ENCODE measurements at places on chromosomes 6 and 20.

DNA sequence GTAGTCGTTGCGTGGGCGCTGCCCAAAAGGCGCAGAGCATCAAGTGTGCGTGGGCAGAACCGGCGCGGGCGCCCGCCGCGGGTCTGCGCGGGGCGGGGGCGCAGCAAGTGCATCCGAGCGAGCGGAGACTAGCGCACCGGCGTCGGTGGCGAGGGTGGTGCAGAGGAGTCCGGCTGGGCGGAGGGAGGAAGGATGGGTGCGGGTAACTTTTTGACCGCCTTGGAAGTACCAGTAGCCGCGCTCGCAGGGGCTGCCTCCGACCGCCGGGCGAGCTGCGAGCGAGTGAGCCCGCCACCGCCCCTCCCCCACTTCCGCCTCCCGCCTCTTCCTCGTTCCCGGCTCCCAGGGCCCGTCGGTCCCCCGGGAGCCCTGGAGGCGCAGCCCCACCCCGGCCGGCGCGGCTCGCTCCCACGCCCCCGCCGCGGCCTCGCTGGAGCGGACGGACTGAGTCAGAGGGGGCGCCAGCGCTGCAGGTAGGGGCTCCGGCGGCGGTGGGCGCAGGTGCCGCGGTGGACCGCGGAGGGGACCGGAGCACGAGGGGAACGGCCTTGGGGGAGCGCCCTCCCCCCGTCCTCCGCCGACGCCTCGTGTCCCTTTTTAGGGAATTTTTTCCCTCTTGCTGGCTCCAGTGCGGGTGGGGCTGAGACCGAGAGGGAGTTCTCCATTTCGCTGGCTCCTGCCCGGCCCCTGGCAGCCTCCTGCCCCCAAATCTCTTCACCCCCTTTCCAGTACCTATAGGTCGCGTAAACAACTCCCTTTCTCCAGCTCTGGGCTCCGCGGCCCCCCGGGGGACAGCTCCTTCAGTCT is 1.6 kb upstream of the DBNDD2 start:
- peak; percentile 20 for DNase-seq

DNA sequence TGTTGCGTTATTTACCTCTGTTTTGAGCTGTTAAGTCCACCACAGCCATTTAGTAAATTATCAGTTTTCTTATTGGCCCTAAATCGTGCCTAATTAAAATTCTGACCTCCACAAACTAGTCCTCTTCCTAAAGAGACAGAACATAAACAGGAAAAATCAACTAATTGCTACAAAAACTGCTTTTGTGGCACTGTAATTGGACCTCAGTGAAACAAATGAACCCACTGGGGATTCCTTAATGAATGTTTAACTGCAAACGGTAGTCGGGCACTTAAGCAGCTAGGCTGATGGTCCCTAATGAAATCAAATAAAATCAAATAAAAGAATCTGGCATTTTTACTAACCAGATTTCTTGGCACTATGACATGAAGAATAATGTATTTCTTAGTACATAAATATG is 513.4 kb upstream of the SLC35B3 start:
- DNase-seq = no peak

- no peak for DNase-seq
Measured at GRCh38 chr6:145608850-145609249, 126.5 kb downstream of the EPM2A start.

GRCh38 chr6:116682334-116682712 is 1.3 kb downstream of the KPNA5 start:
- no peak for DNase-seq

GRCh38 chr6:48809700-48810099 is 653.4 kb downstream of the MMUT start:
- no peak for DNase-seq

GRCh38 chr20:5430670-5431069 is 113.9 kb upstream of the PROKR2 start:
- DNase-seq = no peak

DNA sequence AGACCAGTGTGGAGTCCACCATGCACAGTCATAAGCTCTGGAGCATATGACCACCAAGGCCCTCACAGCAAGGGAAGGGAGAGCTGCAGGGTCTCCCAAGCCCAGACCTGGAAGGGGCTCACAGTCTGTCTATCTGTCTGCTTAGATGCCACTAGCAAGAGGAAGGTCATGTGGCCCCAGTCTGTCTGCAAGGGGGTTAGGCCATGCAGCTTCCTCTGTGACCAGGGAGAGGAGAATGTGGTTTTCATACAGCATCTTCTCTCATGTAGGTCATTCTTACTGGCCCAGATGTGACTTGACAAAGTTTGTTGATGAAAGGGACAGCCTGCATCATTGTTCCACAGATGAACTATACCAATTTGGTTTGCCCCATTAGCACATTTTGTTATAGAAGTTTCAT is 260.8 kb downstream of the FARS2 start:
- no peak for DNase-seq

DNA sequence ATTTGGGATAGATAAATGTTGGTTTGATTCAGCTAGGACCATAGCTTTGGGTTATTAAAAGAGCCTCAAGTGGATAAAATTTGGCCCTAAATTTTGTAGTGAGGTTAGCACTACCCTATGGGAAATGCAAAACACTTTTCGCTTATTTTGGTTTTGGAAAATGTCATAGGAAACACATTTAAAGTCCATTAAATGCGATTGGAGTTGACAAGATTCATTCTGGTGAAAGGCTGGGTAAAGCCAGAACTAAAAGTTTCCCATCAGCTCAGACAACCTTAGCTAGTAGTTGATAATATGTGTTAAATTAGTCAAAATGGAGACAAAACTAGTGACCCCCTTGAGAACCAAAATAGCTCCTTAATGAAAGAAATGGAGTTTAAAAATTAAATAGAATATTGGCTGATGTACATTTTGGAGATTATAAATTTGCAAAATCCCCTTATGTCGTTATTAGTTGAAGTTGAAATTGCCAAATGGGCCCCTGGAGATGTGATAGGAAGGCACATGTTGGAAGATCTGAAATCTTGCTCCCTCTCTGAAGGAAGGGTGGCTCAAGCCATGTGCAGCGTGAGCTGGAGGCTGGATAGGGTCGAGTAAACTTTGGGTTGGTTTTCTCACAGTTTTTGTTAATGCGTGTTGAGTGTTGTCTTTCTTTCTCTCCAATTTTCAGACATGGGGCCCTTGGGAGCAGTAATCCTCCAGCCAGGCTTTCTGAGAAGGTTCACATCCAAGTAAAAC is 72.8 kb downstream of the CD83 start:
- DNase-seq = no peak

DNA sequence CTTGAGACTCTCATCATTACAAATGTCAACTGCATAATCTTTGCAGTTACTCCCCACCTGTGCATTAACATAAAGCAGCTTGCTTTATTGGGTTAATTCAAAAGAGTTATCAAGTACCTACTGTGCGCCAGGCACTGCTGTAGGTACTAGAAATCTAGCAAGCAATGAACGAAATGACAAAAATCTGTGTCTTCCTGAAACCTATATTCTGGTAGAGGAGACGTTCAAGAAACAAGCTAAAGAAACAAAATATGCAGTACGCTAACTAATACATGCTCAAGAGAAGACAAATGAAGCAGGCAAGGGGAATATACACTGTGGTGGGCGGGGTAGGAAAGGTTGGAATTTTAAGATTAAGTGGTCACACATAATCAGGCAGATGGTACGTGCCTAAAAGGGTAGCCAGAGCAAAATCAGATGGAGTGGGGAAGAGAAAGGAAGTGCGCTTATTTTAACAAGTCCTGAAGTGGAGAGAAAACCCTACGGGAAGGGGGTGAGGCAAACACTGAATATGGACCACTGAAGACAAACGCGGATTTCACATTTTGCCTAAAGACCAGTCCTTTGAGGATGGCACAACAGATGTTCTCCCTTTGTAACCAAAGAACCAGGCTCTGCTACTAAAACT is 1.2 kb downstream of the ELOVL2 start:
- no peak for DNase-seq

- DNase-seq = no peak
Measured at GRCh38 chr6:92822222-92822621, 597.1 kb downstream of the EPHA7 start.

- no peak for DNase-seq
Measured at GRCh38 chr6:88135578-88136114, 30.5 kb downstream of the CNR1 start.

DNA sequence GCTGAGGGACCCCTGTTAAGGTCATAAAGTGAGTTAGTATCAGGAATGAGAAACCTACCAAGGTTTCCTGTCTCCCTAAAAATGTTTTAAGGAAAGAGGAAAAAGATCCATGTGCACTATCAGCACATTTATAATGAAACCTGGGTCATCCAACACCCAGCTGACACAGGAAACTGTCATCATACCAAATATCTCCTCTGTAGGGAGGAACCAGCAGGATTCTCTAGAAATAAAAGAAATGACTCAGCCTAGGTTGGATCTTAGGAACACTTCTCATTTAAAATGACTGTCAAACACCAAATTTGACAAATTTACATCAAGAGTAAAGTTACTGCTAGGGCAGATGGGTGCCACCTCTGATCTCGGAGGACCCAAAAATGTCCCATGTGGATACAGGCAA is 21.7 kb downstream of the GFOD1 start:
- DNase-seq = no peak

- DNase-seq = no peak
Measured at GRCh38 chr6:17483391-17484016, 90.1 kb downstream of the CAP2 start.

DNA sequence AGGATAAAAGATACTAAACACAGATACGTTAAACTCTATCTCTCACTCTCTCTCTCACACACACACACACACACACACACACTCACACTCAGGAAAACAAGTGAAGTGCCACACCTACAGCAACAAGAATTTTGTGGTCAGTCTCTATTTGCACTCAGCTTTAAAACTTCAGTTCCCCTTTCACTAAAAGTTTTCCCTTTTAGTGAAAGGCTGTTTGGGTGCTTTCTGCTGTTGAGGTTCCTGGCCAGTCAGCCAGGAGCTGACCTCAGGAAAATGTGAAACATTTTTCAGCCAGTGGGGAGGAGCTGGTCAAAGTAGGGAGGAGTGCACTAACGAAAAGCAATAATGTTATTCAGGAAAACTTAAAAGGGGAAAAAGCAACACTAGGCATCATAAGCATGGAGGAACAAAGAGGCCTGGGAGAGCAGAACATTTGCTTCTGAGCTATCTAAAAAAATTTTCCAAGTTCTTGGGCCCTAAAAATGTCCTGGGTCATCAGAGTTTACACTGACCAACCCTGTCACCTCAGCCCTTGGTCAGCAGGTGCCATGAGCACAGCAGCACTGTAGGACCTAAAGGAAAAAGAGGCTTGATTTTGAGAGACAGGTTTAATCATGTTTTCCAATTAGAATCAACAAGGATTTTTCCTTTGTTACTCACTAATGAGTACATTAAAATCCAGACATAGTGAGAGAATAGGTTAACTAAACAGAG is 30.7 kb upstream of the NT5E start:
- no peak for DNase-seq

GRCh38 chr20:24350923-24351368 is 118.5 kb upstream of the SYNDIG1 start:
- DNase-seq = no peak

GRCh38 chr6:85396159-85396808 is 53.6 kb upstream of the NT5E start:
- DNase-seq = no peak

GRCh38 chr20:1652960-1653359 is 4.6 kb downstream of the SIRPG start:
- no peak for DNase-seq

GRCh38 chr6:64527899-64528298 is 892.3 kb downstream of the PHF3 start:
- no peak for DNase-seq

DNA sequence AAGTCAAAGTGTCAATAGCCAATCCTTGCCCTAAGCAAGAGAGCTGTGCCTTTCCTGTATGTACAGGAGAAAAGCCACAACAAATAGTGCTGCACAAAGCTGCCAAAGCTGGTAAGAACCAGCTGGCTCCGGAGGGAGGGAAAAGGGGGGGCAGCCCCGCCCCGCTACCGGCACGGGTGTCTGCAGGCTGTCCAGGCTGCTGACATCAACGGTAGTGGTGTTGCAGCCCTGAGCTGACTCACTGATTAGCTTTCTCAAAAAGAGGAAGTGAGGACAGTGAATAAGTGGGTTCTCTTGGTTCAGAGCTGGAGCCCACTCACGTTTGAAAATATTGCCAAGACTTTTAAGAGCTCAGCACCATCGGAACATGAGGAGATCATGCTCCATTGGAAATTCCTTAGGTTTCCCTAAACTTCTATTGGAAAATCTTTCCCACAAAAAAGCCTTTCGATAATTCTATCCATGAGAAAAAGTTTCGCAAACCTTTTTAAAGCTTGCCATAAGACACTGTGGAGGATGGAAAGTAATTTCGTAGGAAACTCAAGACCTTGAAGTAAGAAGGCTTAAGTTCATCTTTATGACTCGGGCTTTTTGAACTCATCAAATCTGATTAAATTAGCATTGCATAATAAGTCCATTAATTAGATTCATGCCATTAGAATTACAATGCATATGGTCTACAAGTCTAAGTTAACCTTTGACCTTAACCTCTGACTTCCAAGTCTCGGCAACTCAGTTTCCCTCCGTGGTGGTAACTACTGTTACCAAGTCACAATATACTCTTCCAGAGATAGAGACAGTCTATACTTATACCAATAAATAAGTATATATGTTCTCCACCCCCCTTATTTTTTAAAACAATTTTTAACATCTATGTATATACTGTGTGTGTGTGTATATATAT is 67.0 kb downstream of the TNFRSF21 start:
- peak; percentile 79 for DNase-seq

GRCh38 chr20:12166053-12166717 is 248.5 kb downstream of the BTBD3 start:
- no peak for DNase-seq

- no peak for DNase-seq
Measured at GRCh38 chr6:53707108-53707897, 41.7 kb upstream of the KLHL31 start.

- no peak for DNase-seq
Measured at GRCh38 chr6:138981416-138981815, 6.6 kb downstream of the REPS1 start.

DNA sequence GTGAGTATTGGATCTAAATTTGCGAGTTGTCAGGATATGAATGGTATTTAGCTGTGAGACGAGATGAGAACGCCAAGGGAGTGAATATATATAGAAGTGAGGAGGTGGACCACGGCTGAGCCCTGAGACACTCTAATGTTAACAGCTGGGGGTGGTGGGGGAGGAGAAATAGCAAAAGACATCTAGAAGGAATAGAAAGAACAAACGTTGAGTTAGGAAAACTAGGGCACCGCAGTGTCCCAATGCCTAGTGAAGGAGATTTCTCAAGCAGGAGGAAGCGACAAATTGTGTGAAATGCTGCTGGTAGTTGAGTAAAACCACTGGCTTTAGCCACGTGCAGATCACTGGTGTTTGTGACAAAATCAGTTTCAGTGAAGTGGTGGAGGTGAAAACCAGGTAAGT is 56.9 kb downstream of the CD164 start:
- no peak for DNase-seq

DNA sequence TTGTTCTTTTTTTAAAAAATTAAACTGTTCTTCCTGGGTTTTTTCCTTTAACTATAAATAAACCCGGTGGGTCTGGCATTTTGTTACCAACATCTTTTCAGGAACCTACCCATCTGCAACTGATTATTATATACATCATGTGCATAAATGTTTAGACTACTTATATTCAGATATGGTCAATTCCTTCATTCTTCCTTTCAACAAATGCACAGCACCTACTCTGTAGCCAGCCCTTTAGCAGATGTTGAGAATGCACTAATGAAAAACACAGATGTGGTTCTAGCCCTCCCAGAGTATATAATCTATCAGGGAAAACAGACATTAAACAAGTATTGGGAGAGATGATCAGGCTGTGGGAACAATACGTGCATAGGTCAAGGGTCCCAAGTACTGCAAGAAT is 237.1 kb downstream of the UST start:
- DNase-seq = no peak

GRCh38 chr6:15501826-15502445 is 160.9 kb downstream of the DTNBP1 start:
- DNase-seq = no peak

GRCh38 chr20:54114109-54114508 is 43.7 kb upstream of the BCAS1 start:
- no peak for DNase-seq
